Central memory CD8-positive, alpha-beta T cell (primary cell): ENCODE measurements at places on chromosomes 4 and X.

GRCh38 chr4:6641971-6642320 lies 1.5 kb downstream of the MRFAP1 start:
- no peak for DNase-seq

DNA sequence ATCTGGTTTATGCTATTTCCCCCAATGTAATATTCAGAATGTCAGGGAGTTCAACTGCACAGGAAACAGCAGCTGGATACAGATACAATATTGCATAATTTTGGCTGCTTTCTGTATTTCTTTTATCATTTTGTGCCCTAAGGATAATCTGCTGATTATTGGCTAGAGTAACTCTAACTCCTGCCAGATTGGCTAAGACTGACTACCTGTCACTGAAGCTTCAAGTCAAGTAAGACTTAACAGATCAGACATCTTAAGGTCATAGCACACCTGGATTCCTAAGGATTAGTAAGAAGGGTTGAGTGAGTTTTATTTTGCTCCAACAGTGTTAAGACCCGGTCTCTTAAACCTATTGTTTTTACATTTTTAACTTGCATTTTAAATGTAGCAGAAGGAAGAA lies 136.8 kb downstream of the KLF8 start:
- no peak for DNase-seq

DNA sequence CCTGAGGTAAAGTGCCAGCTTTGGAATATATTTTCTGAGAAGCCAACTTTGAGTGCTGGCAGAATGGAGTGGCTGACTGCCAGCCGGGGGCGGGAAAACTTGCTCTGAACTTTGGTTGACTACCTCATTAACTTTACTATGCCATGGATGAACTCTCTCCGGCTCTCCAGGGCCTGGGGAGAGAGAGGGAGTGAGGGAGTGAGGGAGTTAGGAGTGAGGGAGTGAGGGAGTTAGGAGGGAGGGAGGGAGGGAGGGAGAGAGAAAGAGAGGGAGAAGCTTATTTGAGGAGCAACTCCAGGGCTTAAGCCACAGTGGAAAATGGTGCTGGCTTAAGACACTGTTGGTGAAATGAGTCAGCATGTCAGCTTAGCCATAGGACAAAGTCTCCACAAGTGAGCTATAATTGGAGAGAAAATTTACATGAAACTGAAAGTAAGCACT lies 280.9 kb upstream of the RPS6KA3 start:
- no peak for DNase-seq

DNA sequence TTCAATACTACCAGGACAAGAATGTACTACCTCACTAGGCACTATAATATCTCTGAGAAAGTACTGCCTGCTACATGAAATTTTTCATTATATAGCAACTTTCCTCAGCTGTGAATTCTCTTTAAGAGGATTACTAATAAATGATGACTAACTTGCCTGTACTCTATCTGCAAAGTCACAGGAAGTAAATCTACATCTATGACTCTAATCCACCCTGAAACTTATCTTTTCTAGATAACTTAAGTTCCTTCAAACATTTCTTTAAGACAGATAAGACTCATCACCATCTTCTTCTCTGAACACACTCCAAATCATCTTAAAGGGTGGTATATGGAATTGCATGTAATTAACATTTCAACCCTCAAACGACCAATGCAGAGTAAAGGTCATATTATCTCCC lies 28.8 kb downstream of the RPS6KA3 start:
- DNase-seq: no peak

DNA sequence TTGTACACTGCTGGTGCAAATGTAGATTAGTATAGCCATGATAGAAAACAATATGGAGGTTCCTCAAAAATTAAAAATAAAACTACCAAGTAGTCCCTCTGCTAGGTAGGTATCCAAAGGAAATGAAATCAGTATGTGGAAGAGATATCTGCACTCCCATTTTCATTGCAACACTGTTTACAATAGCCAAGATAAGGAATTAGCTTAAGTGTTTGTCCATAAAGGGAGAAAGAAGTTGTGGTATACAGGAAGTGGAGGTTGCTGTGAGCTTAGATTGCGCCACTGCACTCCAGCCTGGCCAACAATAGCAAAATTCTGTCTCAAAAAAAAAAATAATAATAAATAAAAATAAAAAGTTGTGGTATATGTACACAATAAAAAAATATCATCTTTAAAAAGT lies 325.0 kb upstream of the EMCN start:
- DNase-seq: no peak
